ENCODE measurements at places on chromosomes 3 and 15. TPM values are rescaled to one million over a fixed set of nuclear protein-coding genes. Genes with fewer than 3 reads are reported as not detected.

DNA sequence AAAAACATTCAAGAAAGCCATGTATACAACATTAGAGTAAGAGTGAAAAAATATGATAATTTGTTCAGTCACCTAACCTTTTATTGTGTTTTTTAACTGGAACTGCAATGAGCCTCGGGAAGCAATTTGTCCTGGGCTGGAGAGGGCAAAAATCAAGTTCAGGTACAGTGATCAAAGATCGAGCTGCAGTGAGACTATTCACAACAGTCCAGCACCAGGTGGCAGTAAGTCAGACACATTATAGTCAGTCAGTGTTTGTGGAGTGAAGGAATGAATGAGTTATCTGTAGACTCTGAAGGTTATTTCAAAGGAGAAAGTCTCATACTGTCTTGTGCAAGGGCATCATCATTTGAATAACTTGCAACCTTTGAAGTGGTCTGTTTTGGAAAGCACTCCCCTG, 116.6 kb downstream of the CHDH start:
- no peak for DNase-seq

DNA sequence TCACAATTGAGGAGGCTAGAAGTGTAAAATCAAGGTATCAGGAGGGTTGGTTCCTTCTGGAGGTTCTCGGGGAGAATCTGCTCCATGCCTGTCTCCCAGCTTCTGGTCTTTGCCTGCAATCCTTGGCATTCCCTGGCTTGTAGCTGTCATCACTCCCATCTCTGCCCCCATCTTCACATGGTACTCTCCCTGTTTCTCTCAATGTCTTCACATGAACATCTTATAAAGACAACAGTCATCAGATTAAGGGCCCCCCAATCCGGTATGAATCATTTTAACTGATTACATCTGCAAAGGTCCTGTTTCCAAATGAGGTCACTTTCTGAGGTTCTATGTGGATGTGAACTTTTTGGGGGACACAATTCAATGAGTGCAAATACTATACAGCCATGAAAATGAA, 113.0 kb upstream of the GALNT15 start:
- DNase-seq: peak; percentile 24

DNA sequence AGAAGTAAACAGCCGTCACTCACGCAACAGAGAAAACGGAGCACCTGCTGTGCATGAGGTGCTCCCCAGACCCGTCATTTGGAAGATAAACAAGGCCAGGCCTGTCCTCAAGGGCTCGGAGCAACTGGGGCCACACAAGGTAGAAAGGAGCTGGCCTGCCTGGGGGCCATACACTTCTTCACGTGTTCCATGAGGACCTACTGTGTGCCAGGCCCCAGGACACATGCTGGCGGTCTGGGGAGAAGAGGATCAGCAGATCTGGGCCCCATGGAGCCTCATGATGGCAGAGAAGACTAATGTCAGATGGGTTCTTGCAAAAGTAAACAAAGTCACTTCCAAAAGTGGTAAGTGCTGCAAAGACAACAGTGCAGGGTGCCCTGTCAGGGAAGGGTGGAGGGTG, 14.3 kb downstream of the WNT7A start:
- no peak for DNase-seq

The STRIT1 gene
- total RNA-seq: not detected

GRCh38 chr15:99320374-99321215, 69.3 kb downstream of the LRRC28 start:
- DNase-seq: no peak

- DNase-seq: no peak
These were observed 43.3 kb downstream of the TGFBR2 start for GRCh38 chr3:30649572-30650318.

The FOXL2NB gene
- 2.9 TPM for total RNA-seq

The SEMA5B gene
- not detected for total RNA-seq

- DNase-seq: peak; percentile 9
These were observed 130.5 kb downstream of the KLF13 start for GRCh38 chr15:31457161-31457560.

The CACNA2D2 gene
- total RNA-seq: not detected

Data from LHCN-M2 (cell line).